ENCODE measurements at places on chromosomes 7 and 10. TPM values are rescaled to one million over a fixed set of nuclear protein-coding genes. Genes with fewer than 3 reads are reported as not detected.

The CTBP2 gene
- 123 TPM for total RNA-seq

- DNase-seq = no peak
These were observed 22.9 kb upstream of the ANTXRL start for GRCh38 chr10:46263831-46264268.

- DNase-seq = no peak
These were observed 497.7 kb downstream of the KIF20B start for GRCh38 chr10:90199093-90199492.

GRCh38 chr10:13759168-13759567 lies 172.4 kb downstream of the PRPF18 start:
- no peak for DNase-seq

GRCh38 chr10:20890491-20891337 lies 6.4 kb downstream of the NEBL start:
- DNase-seq = peak; percentile 59

DNA sequence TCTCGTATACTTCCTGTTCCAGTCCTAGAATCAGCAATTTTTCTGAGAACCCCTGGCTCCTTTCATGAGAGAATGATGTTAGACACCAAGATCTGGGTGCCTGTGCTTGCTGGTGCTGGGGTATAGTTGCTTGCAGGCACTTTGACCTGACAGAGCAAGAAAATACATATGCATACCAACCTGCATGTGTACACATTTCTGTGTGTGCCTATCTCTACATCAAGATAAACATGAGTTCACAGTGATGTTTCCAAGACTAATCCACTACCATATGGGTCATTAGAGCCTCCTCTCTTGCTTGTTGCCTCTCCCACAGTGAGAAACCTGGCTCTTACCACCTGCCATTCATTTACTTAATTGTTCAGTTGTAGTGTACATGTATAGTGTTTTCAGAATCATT lies 229.1 kb upstream of the IGFBP3 start:
- DNase-seq = no peak

The ZPBP gene
- total RNA-seq = not detected

The CEP55 gene
- 2.0 TPM for total RNA-seq

GRCh38 chr7:127803626-127804025 lies 151.6 kb downstream of the SND1 start:
- DNase-seq = peak; percentile 41

DNA sequence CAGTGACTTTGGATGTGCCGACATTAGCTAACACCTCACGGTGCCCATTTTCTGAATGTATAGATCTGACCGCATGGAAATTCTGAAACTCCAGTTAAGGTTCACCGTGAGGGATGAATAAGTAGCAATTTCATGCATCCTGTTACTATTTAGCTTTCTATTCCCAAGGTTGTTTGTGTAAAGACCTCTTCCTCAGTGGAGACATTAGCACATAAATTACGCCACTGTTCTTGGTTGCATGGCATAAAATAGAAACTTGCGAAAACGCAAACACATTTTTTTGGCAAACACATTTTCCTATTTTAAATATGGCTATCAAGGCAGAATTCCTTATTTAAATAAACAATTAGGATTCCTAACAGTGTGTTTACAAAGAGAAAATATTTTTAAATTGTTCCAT lies 36.5 kb downstream of the DENND2A start:
- no peak for DNase-seq

DNA sequence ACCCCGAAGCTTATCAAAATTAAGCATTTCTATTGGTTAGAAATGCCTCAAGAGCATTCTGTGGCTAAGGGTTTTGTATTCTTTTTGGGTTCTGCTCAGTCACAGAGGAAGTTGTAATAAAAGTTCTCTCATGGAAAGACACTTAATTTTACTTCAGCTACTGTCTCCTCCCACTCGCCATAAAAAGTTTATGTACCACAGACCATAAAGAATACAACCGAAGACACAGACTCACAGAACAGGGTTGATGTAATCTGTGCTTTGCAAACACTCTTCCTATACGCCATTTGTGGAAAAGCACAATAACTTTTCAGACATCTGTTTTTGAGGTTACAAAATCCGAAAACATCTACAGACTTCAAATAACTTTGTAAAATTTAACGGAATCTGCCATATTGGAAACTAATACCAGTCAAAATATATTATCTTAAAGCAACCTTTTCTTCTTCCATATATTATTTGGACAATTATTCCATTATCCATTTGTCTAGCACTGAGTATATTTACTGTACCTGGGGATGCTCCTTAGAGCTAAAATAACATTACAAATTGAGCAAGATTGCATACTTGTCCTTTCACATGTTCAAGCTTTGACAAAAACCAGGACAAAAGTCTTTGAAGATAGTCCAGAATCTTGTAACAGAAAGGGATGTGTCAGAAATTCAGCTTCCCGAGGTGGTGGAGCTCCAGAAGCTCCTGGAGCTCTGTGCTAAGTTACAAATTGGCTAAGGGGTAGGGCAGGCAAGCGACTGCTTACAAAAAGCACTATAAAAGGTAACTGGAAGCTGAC lies 219.0 kb upstream of the MEOX2 start:
- DNase-seq = no peak

- DNase-seq = no peak
These were observed 79.6 kb downstream of the ZNRF2 start for GRCh38 chr7:30363778-30364563.

The PLEKHS1 gene
- total RNA-seq = not detected

- no peak for DNase-seq
These were observed 10.3 kb downstream of the ADRB1 start for GRCh38 chr10:114053946-114054345.
